ENCODE measurements at places on chromosomes 4 and X.

DNA sequence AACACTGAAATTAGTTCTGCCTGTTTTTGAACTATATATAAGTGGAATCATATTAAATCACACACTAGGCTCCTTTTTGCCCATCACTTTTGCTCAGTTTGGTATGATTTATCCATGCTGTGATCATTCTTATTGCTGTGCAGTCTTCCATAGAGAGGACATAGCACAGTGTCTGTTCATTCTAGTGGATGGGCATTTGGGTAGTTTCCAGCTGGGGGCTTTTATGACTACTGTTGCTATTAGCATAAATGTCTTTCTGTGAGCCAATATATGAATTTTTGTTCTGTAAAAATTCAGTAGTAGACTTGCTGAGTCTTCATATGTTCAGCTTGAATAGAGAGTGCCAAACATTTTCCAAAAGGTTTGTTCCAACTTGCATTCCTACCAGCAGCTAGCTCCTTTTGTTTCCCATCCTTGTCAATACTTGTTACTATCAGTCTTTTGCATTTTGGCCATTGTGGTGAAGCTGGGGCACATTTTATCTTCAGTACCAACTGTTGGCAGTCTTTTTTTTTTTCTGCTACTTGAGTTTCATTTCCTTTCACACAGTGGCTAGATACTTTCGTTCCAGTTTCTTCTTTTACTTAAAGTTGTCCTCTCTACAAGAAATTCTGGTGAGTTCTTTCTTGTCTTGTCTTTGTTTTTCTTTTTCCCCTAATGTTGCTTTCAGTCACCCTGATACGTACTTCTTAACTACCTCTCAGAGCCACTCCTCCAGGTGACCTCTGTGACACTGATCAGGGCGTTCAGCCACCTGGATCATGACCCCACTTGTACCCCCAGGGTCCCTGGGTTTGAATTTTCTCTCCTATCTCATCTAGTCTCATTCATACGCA, 87.0 kb downstream of the ANXA3 start:
- no peak for DNase-seq

DNA sequence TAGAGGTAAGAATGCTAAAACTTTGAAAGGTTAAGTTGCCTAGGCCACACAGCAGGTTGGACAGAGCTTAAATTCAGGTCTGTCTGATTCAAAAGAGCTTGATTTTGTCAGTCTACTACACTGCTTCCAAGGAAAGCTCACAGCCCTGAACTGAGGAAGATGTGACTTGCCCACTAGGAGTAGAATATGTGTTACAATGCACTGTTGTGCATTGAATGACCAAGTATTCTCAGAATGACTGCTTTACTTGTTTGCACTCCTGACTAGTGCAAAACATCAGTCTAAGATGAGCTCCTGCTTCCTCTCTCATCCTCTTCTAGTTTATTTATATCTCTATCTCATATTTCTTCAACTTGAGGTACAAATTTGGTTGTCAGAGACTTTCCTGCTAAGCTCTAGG, 56.2 kb downstream of the AWAT2 start:
- DNase-seq: no peak

DNA sequence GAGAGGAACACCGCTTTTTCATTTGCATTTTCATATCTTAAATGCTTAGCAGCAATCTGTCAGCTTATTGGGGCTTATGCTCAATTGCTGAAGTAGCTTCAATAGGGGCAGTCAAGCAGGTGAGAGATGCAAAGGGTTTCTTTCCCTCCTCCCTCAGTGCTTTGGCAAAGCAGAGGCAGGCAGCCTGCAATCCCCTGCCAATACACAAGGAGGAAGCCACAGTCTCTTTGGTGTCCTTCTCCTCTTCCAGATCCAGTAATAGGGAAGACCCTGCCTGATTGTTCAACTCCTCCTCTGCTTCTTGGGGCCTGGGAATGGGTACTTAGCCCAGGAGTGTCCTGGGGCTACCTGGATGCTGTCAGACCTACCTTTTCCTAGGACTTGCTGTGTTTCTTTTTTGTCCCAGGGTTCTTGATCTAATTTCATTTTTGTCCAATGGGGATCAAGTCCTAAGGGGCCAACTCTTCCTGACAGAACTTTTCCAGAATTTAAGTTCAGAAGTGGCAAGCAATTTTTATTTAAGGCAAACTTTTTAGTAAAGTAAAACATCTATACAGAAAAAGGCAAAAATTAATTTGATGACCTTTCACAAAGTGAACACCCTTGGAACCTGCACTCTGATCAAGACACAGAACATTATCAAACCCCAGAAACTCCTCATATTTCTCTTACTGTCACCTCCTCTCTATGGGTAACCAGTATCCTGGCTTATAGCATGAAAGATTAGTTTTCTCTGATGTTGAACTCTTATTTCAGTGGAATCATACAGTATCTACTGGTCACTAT, 260.3 kb downstream of the PPP3CA start:
- no peak for DNase-seq

- no peak for DNase-seq
These were observed 110.8 kb upstream of the SHOX start for GRCh38 chrX:519741-520140.

- DNase-seq: no peak
These were observed 24.2 kb upstream of the AMELX start for GRCh38 chrX:11269006-11269405.

DNA sequence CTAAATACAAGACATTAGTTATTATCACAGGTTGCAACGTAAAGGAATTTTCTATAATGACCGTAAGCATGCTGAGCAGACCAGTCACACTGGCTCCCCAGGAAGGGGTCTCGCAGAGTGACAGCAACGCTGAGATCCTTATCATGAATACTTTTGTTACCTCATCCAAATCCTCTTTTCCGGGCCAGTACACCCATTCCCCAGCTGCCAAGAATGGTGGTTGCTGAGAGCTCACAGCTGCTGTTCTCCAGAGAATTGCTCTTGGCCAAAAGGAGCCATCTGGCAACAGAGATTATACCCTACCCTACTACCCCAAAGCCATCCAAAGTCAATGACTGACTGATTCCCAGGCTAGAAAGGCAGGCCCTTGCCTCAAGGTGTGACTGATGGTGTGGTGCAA, 91.6 kb downstream of the FUNDC1 start:
- DNase-seq: no peak

- no peak for DNase-seq
These were observed 12.2 kb upstream of the FAM149A start for GRCh38 chr4:186092296-186092695.

GRCh38 chrX:20531667-20532066, 265.0 kb upstream of the RPS6KA3 start:
- DNase-seq: no peak

GRCh38 chr4:71992571-71993312, 39.1 kb upstream of the NPFFR2 start:
- DNase-seq: no peak

- no peak for DNase-seq
These were observed 12.4 kb downstream of the PAQR3 start for GRCh38 chr4:78926826-78927225.

DNA sequence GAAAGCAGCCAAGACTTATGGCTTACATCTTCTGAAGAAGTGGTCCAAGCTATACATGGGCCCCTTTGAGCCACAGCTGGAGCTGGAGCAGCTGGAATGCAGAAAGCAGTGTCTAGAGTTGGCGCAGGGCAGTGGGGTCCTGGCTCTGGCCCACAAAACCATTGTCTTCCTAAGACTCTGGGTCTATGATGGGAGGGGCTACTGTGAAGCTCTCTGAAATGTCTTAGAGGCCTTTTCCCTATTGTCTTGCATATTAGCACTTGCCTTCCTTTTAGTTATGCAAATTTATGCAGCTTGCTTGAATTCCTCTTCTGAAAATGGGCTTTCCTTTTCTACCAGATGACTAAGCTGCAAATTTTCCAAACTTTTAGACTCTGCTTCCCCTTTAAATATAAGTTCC, 15.3 kb downstream of the NPY1R start:
- no peak for DNase-seq

DNA sequence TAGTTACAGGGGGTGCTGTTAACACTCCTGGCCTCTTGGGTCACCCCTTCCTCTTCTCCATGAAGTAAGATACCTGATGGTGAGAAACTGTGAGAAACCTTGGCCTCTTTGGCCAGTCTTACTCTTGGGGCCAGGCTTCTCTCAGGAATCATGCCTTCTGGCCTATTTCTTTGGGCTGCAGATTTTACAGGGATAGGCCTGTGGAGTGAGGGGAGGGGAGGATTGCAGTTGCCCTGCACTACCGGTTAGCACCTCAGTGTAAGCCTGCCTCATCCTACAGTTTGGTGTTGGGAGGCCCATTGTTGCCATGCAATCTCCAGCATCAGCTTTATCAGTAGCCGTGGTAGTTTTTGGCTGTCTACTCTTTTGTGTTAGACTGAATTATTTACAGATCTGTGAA, 7.6 kb upstream of the PGRMC2 start:
- DNase-seq: no peak

- DNase-seq: no peak
These were observed 149.3 kb downstream of the DMD start for GRCh38 chrX:33062041-33062440.

DNA sequence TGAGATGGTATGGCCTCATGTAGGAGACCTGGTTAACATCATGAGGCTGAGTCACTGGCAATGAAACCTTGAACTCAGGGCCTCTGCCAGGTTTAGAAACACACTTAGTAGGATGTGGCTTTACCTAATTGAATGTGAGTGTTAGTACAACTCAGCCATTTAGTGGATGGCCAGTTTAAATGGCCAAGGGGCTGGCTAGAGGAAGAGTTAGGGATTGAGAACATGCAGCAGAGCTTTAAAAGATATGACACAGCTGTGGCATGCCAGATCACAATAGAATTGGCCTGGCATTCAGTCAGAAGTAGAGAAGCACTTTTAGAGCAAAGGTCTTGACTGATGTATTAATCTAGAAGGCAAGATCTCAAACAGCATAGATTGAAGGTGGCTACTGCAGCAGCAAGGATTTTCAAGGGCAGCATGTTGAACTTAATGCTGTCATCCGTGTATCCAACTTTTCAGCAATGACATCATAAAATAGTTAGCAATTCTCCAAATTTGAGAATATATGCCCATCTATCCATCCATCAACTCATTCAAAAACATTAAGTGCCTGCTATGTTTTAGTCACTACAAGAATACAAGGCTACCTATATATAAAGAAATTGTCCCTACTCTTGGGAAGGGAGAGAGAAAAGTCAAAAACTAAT, 170.4 kb downstream of the FRAS1 start:
- no peak for DNase-seq

GRCh38 chr4:117575850-117576249, 458.4 kb upstream of the NDST3 start:
- DNase-seq: no peak

GRCh38 chrX:81390237-81390636, 188.3 kb downstream of the SH3BGRL start:
- DNase-seq: no peak

- DNase-seq: no peak
These were observed 4.4 kb upstream of the PRDX4 start for GRCh38 chrX:23662853-23663252.
